ENCODE measurements at places on chromosomes 11 and 22.

GRCh38 chr22:45072322-45072903 is 62.6 kb upstream of the PHF21B start:
- DNase-seq = no peak

DNA sequence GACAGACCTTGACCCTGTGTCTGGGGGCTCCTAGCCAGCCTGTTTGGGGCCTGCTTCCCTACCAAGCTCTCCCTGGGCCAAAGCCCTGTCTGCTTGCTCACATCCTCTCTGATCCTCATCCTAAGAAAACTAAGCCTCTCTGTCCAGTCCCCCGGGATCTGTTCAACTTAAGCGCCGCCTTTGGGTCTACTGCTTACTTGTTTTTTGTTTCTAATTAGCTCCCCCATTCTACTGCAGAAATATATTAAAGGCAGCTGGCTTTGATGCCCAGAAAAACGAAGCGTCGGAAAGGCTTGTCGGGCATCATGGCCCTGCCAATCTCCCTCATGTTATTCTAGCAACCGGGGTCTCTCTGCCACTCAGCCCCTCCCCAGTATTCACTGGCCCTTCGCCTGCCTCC is 3.4 kb downstream of the DSCAML1 start:
- DNase-seq = no peak

DNA sequence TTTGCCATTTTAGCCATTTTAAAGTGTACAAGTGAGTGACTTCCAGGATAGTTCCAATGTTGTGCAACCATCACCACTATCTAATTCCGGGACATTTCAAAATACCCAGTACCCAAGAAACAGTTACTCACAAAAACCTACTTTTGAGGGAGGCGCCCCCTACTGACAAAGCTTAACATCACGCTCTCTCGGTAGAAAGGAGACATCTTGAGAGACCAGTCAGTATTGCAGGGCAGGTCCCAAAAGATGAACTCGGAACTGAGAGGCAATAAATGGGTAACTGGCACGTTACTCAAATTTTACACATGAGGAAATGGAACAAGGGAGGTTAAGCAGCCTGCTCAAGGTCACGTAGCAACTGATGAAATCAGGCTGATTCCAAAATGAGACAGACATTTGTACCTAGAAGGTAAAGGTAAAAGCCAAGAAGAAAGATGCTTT is 50.0 kb upstream of the POU2AF1 start:
- DNase-seq = no peak

DNA sequence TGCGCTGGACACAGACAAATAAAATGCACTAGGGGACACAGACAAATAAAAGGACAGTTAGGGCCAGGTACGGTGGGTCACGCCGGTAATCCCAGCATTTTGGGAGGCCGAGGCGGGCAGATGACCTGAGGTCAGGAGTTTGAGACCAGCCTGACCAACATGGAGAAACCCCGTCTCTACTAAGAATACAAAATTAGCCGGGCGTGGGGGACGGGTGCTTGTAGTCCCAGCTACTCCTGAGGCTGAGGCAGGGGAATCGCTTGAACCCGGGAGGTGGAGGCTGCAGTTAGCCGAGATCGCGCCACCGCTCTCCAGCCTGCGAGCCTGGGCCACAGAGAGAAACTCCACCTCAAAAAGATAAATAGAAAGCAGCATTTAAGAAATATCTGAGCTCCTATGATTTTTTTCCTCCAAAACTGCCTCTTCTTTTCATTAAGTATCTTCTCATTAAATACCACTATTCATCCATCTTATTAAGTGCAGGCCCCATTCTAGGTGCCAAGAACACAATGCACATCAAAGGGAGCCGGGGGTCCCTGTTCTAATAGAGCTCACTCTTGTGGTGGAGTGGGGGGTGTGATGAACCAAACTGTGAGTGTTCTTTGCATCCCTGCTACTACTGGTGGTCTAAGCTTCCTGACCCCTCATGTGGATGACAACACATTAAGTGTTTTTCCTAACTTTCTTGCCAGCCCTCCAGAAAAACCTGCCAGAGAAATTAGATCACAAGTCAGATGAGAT is 766 bp upstream of the ZNHIT2 start:
- no peak for DNase-seq

DNA sequence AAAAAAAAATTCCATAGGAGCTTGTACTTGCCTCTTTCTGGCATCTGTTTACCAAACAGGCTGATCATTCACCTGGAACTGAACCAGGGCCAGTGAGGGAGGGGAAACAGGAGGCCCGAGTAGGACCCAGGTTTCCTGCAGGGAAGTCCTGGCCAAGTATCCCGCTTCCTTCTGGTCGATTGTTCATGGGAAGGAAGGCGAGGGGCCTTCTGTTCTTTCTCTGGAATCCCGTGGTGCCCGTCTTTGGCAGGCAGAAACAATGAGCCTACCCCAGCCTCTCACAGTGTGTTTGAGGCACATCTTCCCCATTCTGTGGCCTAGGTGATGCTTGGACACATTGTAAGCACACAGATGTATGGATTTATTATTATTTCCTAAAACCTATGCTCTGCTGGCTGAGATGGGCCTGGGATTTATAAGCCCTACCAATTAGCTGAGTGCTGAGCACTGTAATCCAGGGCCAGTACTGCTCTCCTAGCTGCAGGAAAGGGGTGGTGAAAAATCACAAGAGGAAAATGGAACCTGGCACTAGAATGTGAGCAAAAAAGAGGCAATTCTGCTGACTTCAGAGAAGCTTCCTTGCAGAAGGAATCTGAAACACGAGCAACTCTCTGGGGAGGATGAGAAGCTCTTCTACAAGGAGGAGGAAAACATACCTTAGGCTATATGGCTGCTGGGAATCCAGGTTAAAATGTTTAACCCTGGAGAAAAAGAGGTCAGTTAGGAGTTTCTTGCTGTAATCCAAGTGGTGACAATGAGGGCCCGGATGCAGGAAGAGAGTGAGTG is 53.5 kb downstream of the PRR5L start:
- DNase-seq = no peak

DNA sequence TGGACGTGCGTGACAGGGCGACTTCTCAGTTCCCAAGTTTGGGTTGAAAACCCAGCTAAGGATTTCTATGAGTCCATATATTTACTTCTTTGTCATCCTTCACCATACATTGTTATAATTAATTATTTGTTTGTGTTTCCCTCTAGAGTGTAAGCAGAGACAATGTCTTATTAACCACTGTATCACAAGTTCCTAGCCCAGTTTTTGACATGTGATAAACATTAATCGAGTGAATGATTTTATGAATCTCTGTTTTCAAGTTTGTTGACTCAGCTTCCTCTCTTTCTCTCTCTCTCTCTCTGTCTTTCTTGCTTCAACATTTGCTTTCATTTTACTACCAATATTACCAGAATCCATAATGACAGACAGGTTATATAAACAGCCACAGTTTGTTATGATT is 1259.6 kb upstream of the TENM4 start:
- no peak for DNase-seq

DNA sequence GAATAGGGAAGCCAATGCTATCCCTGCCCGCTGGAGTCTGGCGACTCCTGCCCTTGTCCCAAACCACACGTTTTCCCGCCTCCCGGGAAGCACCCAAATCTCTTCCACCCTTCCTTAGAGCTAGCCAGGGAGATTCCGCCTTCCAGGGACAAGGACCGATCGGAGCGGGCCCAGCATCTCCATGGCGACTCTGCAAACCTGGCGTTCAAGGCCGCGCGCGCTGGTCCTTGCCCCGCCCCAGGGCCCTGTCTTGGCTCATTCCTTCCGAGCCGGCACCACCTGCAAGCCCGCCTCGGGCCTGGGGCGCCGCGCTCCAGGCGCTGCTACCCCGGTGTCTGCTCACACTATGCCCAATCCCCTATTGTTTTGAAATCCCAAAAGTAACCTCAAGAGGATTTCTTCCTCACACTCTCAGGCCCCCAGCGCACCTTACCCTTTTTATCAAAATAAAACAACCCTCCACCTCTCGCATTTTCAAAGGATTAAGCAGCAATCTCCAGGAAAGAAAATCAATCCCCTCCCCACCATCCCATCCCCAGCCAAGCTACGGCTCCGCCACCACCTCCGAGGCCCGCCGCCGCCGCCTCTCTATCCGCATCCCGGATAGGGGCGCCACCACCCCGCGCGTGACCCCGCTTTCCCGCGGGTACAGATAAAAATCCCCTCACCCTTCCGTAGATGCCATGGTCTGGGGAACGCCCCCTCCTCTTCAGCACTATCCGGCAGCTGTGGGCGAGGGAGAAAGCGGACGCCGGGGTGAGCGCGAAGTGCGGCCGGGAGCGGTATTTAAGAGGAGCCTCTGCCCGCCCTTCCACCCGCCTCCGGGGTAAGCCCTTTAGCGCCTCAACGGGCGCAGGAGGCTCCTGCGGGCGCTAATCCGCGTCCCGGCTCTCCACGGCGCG is 825 bp downstream of the SLC1A2 start:
- no peak for DNase-seq

GRCh38 chr22:46139895-46140350 is 10.4 kb upstream of the PPARA start:
- no peak for DNase-seq

DNA sequence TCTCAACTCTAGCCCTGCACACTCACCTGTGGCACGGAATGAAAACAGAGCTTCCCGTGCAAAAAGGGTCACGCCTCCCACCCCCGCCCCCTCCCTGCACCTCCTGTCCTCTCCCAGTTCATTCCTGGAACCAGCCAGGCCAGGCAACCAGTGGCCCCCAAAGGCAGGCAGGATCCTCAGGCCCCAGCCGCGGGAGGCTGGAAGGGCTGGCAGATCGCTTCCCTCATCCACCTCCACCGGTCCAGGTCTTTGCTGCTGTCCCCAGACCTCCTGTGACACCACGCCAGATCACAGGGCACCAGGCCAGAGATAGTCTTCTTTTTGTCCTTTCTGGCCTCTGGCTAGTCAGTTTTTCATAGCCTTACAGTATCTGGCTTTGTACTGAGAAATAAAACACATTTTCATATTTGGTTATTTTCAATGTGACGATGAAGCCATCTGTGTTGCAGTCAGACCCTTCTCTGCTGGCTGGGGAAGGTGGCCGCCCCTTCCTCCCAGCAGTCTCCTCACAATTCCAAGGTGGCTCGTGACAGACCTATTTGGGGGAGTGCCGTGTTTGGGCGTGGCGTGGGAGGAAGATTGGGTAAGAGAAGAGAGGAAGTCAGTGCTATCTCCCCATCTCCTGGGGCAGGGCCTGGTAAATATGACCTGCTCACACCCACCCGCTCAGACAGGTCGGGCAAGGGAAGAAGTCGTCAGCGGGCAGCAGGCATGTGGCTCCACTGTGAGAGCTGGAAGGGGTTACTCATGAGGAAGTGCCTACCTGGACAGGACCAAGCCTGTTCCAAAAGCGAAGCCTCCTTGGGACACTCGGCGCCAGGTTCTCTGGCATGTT is 9.1 kb downstream of the SSH3 start:
- DNase-seq = no peak

GRCh38 chr11:81979448-81979847 is 754.2 kb downstream of the FAM181B start:
- no peak for DNase-seq

DNA sequence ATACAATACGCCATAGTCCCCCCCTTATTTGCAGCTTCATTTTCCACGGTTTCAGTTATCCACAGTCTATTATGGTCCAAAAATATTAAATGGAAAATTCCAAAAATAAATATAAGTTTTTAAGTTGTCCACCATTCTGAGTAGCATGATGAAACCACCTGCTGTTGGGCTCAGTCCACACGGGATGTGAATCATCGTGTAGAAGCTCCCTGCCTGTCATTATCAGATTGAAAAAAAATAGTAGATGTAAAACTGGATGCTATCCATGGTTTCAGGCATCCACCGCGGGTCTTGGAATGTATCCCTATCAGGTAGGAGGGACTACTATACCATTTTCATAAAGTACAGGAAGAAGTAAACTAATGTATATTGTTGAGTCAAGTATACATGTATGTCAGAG is 127.4 kb downstream of the TTC17 start:
- no peak for DNase-seq

Data from stimulated activated CD4-positive, alpha-beta T cell treated with anti-CD3 and anti-CD28 coated beads, TNF-alpha, amount 100 ng/mL, for 4 hours (primary cell).